ENCODE measurements at places on chromosomes 11 and 22.

- DNase-seq: no peak
These were observed 15.0 kb downstream of the LRRC32 start for GRCh38 chr11:76655501-76656049.

- DNase-seq: no peak
These were observed 19.6 kb downstream of the OR5M3 start for GRCh38 chr11:56453521-56453920.

GRCh38 chr22:49305966-49306631, 521.6 kb downstream of the BRD1 start:
- DNase-seq: no peak

DNA sequence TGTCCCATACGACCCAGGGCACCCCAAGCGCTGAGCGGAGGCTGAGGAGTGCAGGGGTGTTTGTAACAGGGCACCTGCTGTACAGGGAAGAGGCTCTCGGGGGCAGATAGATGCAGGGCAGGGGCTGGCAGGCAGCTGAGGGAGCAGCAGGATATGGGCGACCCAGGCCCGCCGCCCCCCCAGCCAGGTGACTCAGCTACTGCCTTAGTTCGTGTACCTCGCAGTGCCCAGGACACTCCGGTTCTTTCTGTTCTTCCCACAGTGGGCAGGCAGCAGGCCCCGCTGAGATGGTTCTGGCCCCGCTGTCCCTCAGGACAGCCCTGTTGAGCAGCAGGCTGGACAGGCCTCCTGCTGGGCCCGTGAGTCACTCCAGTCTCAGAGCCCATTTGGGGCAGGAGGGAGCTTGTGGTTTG, 16.2 kb downstream of the PHLDA2 start:
- no peak for DNase-seq

DNA sequence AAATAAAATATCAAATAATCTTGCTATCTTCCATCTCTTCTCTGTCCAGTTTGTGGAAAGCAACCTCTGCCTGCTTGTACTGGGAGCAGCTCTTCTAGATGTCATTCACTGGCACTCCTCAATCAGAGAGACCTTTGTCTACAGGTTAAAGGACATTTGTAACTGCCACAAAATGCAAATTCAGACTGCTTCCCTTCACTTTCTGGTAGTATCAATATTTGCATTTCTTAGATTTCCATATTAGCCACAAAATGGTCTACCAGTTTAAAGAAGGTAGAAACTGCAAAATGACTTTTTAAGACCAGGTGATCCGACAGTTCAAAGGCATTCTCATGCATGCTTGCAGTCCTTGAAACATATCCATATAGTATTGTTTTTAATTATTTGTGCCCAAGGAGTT, 51.7 kb upstream of the RCN1 start:
- no peak for DNase-seq

GRCh38 chr11:72075109-72075508, 5.2 kb downstream of the NUMA1 start:
- DNase-seq: peak; percentile 37

All from fibroblast of skin of abdomen (primary cell).